CD4-positive, alpha-beta T cell treated with Interleukin-2 at 100 ng/mL for 4 hours (primary cell): ENCODE measurements at places on chromosomes 7 and 10.

- DNase-seq, result no peak
Measured at GRCh38 chr7:114209968-114210367, 204.6 kb upstream of the FOXP2 start.

DNA sequence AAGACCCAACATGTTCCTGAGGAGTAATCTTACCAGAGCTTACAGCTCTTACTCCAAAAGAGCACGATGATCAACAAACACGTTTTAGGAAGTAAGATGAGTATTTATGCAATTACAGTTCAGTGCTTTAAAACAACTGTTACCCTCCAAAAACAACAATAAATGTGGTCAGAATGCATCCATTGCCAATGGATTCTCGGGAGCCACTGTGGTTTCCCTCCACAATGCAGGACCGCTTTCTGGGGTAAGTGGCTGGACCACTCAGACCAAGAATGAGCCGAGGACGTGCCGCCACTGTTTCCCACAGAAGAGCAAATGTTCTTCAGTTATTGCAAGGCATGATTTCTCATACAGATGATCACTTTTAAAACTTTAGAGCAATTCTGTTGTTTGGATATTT is 232.3 kb upstream of the MKLN1 start:
- DNase-seq, result no peak

DNA sequence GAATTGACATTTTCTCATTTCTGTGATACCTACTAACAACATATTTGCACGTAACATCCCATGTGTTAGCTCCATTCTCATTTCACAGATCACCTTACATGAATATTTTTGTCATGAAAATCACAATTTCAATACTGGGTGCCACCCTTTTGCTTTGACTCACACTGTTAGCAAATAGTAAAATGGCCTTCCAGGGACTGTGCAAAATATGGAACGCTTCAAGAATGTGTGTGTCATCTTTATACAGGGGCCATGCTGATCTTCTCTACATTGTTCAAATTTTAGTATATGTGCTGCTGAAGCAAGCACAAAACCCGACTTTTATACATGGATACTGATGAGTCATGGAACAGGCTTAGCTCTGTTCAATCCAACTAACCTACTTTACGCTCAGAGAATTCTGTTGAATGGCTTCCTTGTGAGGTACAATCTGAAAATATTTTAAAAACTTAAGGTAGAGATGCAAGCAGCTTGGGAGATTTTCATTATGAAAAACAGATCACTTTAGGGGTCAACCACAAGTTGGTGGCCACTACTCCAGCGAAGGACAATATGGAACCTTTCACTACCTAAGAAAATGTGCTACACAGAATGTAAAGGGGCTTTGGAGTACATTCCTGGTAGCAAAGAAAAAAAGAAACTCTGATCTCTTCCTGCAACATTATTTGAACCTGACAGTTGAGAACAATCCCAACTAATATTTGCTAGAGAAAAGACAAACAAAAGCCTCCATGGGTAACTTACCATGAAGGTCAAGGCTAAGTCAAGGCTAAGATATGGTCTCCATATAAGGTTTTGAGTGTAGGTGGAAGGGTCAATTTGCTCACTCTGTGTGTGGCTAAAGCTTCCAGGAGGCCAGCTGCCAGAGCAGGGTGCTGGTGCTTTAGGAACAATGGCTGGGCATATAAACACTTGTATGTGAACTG is 11.9 kb downstream of the ANKRD26 start:
- no peak for DNase-seq

DNA sequence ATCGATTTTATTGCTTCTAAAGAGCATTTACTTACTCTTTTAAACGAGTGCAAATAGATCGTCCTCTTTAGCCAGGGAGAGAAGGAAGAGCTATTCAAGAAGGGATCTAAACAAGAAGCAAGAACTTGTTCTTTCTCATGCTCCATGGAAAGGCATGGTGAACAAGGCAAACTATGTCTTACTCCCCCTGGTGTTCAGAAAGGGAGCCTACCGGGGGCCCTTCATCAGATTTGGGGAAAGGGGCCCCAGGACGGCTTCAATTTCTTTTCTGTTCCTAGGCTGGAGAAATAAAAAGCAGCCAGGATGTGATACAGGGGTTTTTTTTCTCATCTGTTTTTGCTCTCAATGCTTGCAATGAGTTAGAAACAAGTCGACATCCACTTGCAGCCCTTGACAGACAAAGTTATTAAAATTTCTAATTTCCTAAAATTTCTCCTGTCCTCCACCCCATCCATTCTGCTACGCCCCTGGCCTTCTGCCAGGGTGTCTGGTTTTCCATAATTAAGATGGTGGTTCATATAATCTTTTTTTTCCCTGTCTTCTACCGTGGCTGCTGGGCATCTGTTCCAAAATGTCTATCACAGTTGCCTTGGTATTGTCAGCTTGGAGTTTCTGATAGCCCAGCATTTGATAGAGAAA is 214.4 kb downstream of the CREB5 start:
- peak; percentile 9 for DNase-seq

GRCh38 chr10:2620827-2621521 is 446.4 kb upstream of the PFKP start:
- no peak for DNase-seq

GRCh38 chr10:112639298-112639697 is 192.3 kb downstream of the VTI1A start:
- DNase-seq, result no peak

- no peak for DNase-seq
Measured at GRCh38 chr7:123746931-123747488, 1.8 kb downstream of the WASL start.

- no peak for DNase-seq
Measured at GRCh38 chr7:875476-876076, 778 bp upstream of the GET4 start.

DNA sequence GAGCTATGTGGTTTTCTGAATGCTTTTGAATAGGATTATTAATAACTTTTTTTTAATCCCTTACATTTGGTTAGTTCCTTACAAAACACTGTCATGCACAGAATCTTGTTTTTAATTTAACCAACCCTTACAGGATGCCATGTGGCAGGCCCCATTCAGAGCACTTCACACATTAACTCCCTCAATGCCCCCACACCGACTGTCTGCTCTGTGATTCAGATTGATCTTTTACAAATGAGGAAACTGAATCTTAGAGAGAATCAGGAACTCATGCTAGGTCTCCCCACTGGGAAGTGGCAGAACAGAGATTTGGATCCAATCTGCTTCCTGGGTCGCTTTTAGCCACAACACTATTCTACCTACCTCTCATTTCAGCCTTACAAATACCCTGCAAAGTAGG is 195.8 kb upstream of the NPVF start:
- no peak for DNase-seq
